Activated gamma-delta T cell treated with anti-CD3 and anti-CD28 coated beads, Interleukin-2, amount 50 U/mL, for 16 hours (primary cell): ENCODE measurements at places on chromosomes 4 and X.

- DNase-seq, result no peak
Observed at GRCh38 chr4:76022031-76022430, 1.3 kb downstream of the CXCL10 start.

DNA sequence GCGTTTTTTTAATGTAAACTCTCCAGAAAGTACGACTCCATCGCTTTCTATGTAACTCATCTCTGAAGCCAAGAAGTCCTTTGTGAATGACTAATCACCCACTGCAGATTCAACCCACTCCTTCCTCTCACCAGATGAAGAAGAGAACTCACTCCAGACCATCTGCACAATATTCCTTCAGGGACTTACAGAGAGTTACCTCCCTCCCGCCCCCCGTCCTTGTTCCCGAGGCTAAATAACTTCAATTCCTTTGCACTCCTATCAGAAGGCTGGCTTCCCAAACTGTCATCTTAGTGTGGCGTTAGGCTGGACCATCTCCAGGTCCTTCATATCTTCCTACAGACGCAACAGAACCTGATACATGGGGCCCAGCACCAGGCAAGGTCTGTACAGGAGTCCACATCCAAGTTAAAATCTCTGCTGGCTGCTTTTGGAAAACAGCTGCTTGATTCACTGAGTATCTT is 82.4 kb downstream of the AFAP1 start:
- DNase-seq, result no peak

- no peak for DNase-seq
Observed at GRCh38 chr4:142595222-142595871, 250.8 kb downstream of the INPP4B start.

DNA sequence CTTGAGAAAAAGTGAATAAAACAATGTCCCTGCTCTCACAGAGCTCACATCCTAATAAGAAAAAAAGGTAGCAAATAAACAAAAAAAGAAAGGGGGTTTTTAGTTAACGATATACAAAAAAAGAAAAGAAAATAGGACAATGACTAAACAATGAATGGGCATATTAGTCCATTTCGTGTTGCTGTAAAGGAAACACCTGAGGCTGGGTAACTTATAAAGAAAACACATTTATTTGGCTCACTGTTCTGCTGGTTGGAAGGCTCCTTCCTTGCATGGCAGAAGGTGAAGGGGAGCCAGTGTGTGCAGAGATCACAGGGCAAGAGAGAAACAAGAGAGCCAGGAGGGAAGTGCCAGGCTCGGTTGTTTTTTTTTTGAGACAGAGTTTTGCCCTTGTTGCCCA is 4.7 kb upstream of the KLF3 start:
- no peak for DNase-seq

GRCh38 chr4:26000274-26000950 is 86.4 kb downstream of the SMIM20 start:
- no peak for DNase-seq

GRCh38 chr4:123528501-123529277 is 132.1 kb downstream of the SPRY1 start:
- DNase-seq, result no peak

DNA sequence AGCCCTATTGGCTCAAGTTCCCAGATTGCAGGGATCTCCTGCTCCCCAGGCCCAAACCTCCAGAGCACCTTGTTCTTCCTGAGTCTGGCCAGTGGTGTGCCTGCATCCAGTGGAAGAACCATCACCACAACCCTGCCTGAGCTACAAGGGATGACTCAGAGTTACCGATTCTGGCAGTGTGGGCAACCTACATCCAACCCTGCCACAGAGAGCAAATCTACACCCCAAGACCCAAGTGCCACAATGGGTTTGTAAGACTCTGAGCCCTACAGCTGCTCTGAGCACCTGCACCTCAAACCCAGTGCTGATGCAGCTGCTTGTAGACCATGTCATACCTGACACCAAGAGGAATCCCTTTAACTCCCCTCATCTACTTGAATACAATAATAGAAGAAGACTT is 110.0 kb downstream of the SOWAHB start:
- no peak for DNase-seq

GRCh38 chr4:6206771-6207290 is 6.5 kb upstream of the JAKMIP1 start:
- DNase-seq, result no peak

- no peak for DNase-seq
Observed at GRCh38 chr4:172207886-172208285, 394.7 kb downstream of the GALNTL6 start.

GRCh38 chr4:128796934-128797333 is 12.6 kb upstream of the JADE1 start:
- DNase-seq, result no peak

- DNase-seq, result no peak
Observed at GRCh38 chr4:122845066-122845465, 18.4 kb downstream of the FGF2 start.

DNA sequence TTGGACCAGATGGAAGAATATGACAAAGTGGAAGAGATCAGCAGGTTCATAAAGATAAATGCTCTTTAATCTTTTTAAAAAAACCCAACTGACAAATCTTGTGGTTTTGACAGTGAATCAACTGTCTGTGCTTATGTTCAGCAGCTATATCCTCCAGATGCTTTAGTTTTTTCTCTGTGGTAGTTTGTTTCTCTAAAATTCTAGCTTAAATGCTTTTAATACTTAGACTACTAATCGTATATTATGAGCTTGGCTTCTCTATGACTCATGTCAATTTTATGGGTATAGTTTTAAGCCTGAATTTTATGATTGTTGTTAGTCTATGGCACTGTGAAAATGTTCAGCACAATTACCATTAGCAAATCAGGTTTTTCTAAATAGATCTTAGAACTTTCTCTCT is 12.9 kb downstream of the HHIP start:
- no peak for DNase-seq

- no peak for DNase-seq
Observed at GRCh38 chr4:142423861-142424260, 422.2 kb downstream of the INPP4B start.

DNA sequence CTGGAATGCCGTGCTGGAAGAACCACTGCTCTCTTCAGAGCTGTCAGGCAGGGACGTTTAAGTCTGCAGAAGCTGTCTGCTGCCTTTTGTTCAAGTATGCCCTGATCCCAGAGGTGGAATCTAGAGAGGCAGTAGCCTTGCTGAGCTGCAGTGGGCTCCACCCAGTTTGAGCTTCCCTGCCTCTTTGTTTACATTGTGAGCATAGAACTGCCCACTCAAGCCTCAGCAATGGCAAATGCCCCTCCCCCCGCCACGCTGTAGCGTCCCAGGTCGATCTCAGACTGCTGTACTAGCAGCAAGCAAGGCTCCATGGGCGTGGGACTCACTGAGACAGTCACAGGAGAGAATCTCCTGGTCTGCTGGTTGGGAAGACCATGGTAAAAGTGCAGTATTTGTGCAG is 34.8 kb upstream of the MUC7 start:
- DNase-seq, result no peak

GRCh38 chrX:68249401-68249831 is 183.9 kb downstream of the OPHN1 start:
- no peak for DNase-seq

DNA sequence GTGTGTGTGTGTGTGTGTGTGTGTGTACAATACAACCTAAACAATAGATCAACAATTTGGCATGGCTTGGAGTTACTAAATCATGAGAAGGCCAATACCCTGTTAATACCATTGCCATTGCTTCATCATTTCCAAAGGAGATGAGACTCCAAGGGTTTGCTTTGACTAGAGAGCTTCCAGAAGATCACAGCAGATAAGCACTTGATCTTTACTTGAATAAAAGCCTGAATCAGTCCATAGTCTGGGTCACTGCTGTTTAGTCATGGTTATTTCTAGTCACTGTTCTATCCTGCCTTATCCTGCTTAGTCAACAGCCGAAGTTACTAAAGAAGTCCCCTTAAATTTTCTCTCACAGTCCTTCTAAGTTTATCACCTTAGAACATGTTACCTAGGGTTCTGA is 58.2 kb downstream of the RAB40AL start:
- DNase-seq, result no peak

- DNase-seq, result no peak
Observed at GRCh38 chr4:16942491-16942890, 44.0 kb upstream of the LDB2 start.

DNA sequence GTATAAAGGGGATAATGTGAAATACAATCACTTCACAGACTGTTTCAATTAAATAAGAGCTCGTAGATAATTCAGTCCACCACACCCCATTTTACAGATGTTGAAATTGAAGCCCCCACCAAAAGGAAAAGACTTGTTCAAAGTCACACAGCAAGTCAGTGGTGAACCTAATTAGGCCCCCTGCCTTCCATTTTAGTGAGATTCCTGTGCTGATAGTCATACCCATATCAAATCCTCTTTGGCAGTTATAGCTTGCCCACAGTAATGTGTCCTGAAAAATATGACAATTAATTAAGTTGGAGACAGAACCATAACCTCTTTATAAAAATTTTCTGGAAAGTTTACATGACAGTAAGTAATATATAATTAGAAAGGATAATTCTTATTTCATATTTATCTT is 58.0 kb downstream of the AR start:
- DNase-seq, result no peak

DNA sequence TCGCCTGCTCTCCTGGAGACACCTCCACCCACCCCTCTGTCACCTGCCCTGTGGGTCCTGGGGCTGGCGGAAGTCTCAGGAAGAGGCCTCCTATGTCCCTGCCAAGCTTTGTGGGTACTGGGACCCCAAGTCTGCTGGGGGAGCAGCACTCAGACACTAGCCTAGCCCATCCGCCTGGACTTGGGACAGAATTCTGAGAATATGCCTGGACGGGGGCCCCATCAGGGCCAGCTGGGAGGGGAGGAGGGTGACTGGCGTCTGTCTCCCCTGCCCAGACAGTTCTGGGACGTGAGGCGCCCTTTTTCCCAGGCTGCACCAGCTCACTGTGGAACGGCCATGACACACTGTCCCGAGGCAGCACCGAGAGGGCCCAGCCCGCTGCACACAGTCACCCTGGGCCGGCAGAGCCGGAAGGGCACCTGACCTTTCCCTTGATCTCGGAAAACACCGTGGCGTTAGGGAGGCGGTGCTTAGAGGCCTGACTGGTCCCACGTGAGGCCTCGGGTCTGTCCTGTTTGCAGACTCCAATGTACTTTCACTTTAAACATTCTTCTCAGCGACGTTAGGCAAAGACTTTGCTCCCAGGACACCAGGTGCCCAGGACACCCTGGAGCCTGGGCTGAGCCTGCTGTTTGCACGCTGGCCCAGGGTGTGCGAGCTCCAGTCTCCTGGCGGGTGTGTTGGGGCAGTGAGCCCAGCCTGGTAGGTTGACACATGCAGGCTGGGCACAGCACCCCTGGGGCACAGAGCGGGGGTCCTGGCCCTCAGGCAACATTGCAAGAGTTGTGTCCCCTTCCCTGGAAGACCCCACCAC is 700 bp downstream of the SLC26A1 start:
- DNase-seq, result no peak

DNA sequence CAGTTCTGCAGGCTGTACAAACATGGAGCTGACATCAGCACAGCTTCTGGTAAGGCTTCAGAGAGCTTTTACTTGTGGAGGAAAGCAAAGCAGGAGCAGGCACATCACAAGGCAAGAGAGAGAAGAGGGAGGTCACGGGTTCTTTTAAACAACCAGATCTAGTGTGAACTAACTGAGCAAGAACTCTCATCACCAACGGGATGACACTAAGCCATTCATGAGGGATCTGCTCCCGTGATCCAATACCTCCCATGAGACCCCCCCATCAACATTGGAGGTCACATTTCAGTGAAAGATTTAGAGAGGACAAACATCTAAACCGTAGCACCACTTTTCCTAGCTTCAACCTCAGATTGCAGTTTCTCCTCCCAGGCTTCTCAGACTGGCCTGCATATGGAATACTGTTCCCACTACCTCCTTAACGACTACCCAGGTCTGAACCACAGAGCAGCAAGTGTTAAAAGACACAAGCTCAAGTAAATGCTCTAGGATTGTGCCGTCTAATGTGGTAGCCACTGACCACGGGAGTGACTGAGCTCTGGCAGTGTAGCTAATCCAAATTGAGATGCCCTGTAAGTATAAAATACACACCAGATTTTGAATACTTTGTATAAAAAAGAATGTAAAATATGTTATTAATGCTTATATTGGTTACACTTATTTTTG is 192.7 kb downstream of the PTTG2 start:
- no peak for DNase-seq

DNA sequence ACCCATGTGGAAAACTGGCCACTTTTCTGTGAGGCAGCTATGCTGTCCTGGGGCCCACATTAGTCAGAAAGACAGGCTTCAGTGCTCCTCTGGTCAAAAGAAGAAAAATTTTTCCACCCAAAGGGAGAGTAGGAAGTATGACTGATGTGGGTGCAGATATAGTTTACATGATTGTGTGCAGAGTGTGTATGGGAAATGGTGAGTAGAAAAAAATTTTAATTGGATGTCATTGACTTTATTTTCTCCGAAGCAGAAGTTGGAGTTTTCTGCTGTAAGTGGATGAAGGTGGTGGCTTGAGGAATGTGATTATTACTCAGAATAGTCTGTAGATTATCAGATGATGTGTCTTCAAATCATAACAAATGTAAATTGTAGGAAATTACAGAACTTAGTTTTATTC is 241.5 kb upstream of the IGFBP7 start:
- DNase-seq, result no peak

DNA sequence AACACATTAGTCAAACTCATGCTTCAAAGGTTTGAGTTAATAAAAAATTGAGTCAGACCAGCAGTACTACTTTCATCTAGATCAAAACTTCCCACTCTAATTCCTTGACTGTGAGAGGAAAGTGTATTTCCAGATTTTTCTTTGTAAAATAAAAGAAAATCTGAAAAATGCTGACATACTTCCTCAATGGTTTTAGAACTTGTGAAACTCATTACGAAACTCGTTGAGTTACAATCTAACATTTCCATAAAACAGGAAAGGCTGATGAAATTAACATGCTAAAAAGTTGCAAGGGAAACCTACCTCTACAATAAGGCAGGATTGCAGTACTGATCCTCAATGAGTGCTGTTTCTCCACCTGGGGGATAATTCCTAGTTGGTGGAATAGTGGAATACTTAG is 217.8 kb upstream of the HCCS start:
- DNase-seq, result no peak

DNA sequence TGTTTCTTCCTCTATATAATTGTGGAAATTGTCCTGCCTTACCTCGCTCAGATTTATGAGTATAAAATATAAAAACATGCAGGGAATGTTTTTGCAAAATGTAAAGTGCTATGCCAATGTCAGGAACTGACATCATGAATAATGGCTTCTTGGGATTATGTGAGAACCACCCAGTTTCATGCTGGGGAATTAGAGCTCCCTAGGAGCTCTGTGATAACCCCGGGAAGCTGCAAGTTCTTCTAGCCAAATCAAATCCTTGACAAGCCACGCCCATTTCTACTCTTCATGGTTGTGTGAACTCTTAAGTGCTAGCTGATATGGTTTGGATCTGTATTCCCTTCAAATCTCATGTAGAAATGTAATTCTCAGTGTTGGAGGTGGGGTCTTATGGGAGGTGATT is 85.9 kb upstream of the PAK3 start:
- DNase-seq, result no peak

GRCh38 chr4:100042235-100042634 is 92.2 kb upstream of the H2AZ1 start:
- DNase-seq, result no peak

DNA sequence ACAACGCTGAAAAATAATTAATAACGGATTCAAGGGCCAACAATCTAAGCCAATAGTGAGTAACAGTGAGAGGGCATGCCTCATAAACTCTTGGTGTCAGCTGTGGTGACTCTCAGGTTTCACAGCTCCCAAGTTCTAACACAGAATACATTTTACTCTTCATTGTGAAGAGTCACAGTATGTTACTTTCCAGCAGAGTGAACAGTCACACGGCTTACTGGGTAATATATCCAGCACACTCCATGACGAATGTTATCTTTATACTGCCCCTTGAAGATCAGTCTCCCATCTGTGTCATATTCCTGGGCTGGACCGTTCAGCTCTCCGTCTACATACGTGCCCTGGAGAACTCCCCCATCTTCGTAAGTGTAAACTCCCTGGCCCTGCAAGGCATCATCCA is 23.1 kb downstream of the SETD7 start:
- no peak for DNase-seq
